Neural progenitor cell (in vitro differentiated cells): ENCODE measurements at places on chromosomes 7 and 10. TPM values are rescaled to one million over a fixed set of nuclear protein-coding genes. Genes with fewer than 3 reads are reported as not detected.

Gene HOXA1
- not detected in 2 replicates for total RNA-seq

Gene TMEM60
- total RNA-seq: 36.8 and 42.8 TPM in 2 replicates

DNA sequence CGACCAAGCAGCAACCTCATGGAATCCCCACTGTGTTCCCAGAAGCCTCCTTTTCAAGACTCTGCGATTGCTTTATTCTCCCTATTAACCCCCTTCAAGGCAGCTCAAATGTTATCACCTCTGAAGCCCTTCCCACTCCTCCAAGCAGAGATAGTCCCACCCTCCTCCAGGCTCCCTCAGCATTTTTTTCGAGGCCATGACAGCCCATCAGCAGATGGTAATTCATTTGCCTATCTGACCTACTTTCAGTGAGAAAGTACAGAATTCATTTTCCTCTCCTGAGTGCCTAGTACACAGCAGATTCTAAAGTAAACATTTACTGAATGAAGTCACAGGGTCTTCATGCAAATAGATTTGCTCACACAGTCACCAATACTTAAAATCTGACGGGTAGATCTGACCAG is 47.8 kb downstream of the HERPUD2 start:
- H3K27ac ChIP-seq: peak overlapping the region; percentile 61
- peaks cover 41% of the 10 kb centered on the region for H3K4me1 ChIP-seq
- peaks cover 3% of the 10 kb centered on the region for H3K36me3 ChIP-seq
- peak overlapping the region; percentile 35 for H3K4me3 ChIP-seq
- no peaks in the 10 kb centered on the region for H3K27me3 ChIP-seq

GRCh38 chr10:91197127-91197526 is 23.3 kb upstream of the PCGF5 start:
- H3K27me3 ChIP-seq: no peaks in the 10 kb centered on the region
- no peaks in the 10 kb centered on the region for H3K36me3 ChIP-seq
- no peak overlapping the region for H3K27ac ChIP-seq

DNA sequence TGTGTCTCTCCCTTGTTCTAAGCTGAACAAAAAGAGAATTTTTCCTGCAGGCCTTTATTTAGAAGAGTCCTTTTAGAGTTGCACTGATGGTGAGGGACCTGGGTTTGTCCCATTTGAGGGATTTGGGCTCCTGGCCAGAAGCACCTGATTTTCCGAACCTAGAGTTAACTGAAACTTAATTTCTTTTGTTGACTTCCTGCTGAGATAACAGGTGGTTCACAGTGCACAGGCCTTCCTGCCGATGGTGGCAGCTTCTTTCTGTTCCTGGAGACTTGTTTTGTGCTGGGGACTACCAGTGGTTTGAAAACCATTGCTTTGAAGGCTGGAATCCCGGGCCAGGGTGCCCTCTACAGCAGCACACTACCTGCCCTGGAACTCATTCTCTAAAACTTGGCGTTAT is 99.2 kb downstream of the SUGCT start:
- H3K4me3 ChIP-seq: no peak overlapping the region
- no peaks in the 10 kb centered on the region for H3K4me1 ChIP-seq
- H3K27me3 ChIP-seq: no peaks in the 10 kb centered on the region
- no peaks in the 10 kb centered on the region for H3K36me3 ChIP-seq
- DNase-seq: no peak
- H3K27ac ChIP-seq: no peak overlapping the region

DNA sequence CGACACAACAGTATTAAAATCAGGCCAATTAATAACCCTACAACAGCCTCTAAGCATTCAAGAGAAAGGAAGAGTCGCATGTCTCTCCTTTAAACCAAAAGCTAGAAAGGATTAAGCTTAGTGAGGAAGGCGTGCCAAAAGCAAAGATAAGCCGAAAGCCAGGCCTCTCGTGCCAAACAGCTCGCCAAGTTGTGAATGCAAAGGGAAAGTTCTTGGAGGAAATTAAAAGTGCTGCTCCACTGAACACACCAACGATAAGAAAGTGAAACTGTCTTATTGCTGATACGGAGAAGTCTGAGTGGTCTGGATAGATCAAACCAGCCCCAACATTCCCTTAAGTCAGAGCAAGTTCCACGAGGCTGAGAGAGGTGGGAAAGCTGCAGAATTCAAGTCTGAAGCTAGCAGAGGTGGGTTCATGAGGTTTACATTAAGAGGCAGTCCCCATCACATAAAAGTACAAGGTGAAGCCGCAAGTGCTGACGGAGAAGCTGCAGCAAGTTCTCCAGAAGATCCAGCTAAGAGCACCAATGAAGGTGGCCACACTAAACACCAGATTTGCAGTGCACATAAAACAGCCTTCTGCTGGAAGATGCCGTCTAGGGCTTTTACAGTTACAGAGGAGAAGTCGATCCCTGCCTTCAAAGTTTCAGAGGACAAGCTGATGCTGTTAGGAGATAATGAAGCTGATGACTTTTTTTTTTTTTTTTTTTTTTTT is 194.8 kb downstream of the MAD1L1 start:
- peaks cover 15% of the 10 kb centered on the region for H3K4me1 ChIP-seq
- peak overlapping the region; percentile 15 for H3K27ac ChIP-seq
- H3K4me3 ChIP-seq: no peak overlapping the region

Gene AKR1D1
- total RNA-seq: 0.28 TPM in 1 of 2 replicates, not detected in the other

DNA sequence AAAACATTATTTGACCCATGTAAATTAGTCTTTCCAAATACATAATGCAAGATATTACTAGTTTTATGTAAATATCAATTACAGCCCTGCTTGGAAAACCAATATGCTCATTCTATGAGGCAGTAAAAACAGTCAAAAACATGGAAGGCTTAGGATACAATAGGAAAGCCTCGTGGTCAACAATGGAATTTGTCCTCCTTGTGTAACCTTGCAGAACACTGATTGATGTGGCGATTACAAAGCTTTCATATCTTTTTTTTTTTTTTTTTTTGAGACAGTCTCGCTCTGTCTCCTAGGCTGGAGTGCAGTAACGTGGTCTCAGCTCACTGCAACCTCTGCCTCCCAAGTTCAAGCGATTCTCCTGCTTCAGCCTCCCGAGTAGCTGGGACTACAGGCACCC is 157.3 kb upstream of the BET1 start:
- no peak overlapping the region for H3K27ac ChIP-seq
- no peaks in the 10 kb centered on the region for H3K4me1 ChIP-seq
- no peak for DNase-seq
- H3K36me3 ChIP-seq: no peaks in the 10 kb centered on the region
- no peak overlapping the region for H3K4me3 ChIP-seq
- H3K27me3 ChIP-seq: no peaks in the 10 kb centered on the region

DNA sequence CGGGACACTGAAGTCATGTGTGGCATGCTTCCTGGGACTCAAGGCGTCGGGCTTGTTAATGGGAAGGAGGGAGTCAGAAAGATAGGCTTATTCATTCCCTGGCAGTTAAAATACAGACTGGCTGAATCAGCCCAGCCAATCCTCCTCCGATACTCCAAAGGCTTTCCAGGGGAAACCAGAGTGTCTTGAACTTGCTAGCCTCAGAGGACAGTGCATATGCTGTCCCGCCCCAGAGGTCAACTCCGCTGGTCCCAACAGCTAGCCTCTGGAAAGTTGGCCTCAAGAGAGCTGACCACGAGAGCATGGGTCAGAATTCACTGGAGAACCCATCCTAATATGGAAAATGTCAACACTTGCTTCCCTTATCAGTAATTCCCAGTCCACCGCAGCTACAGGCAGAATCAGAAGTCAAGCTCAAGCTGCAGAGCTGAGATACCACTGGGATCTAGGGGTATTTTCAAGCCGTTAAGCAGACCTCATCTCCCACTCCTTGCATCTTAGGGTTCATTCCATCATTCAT is 43.0 kb downstream of the ELMO1 start:
- no peak overlapping the region for H3K4me3 ChIP-seq
- no peak overlapping the region for H3K27ac ChIP-seq
- H3K36me3 ChIP-seq: no peaks in the 10 kb centered on the region
- no peaks in the 10 kb centered on the region for H3K27me3 ChIP-seq
- DNase-seq: no peak

GRCh38 chr7:108358553-108358952 is 97.7 kb downstream of the NRCAM start:
- H3K4me1 ChIP-seq: no peaks in the 10 kb centered on the region
- no peak overlapping the region for H3K27ac ChIP-seq
- H3K36me3 ChIP-seq: no peaks in the 10 kb centered on the region
- H3K27me3 ChIP-seq: no peaks in the 10 kb centered on the region
- DNase-seq: no peak

Gene LRMDA
- 5.2 TPM in 1 of 2 replicates, not detected in the other for total RNA-seq

DNA sequence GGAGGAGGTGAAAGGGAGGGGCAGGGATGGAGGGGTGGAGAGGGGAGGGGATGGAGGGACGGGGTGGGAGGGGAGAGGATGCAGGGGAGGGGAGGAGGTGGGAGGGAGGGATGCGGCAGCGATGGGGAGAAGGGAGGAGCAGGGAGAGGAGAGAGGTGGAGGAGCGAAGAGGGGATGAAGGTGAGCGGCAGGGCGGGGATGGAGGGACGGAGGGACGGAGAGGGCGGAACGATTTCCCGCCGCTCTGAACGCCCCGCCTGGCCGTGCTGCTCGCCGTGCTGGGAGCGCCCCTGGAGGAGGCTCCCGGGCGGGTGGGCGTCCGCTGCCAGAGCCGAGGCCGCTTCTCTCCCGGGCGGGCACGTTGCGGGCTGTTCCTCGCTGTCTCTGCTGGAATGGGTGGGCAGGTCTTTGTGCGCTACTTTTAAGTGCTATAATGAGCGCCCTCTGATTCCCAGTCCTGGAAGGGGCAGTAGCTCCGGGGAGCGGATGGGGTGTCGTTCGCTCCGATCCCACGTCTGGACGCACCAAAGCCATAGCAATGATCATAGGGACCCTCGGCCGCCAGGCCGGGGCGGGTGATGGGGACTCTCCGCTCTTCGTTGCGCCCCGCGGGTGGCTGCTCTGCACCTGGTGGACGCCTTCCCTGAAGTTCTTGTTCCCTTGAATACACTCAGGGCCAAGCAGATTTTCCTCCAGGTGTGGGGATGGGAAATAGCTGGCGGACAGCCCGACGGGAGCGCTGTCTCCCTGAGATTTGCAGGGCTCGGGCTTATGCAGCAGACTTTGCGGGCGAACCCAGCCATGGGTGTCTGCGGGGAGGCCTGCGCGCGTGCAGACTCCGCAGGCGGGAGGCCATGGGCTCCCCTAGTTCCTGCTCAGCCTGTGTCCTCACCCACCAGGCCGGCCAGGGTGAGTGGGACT is 81.1 kb upstream of the CPXM2 start:
- H3K27ac ChIP-seq: no peak overlapping the region
- peaks cover 76% of the 10 kb centered on the region for H3K27me3 ChIP-seq
- H3K4me1 ChIP-seq: peaks cover 5% of the 10 kb centered on the region
- H3K36me3 ChIP-seq: no peaks in the 10 kb centered on the region
- peak overlapping the region; percentile 45 for H3K4me3 ChIP-seq
- peak; percentile 80 for DNase-seq

Gene MUC3A
- 0.15 and 0.80 TPM in 2 replicates for total RNA-seq

Gene PAPSS2
- 4.0 and 6.0 TPM in 2 replicates for total RNA-seq

DNA sequence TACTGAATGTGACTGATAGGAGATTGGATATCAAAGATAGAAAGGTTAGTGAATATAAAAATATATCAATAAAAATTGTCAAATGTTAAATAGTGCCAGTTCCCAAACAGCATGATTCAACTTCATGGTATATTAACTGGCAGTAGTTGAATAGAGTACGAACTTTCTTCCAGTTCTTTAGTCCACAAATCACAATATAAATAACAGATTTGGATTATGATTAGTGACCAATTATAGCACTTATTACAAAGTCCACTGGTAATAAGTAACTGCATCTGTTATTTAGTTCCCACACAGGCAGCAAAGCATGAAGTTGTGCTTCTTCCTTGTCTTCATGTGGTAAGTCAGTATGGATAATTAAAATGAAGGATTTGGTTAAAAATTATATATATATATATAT is 243.0 kb upstream of the VWC2 start:
- no peaks in the 10 kb centered on the region for H3K36me3 ChIP-seq
- no peak for DNase-seq
- no peaks in the 10 kb centered on the region for H3K4me1 ChIP-seq
- H3K27ac ChIP-seq: no peak overlapping the region

GRCh38 chr7:72222136-72222535 is 190.0 kb downstream of the CALN1 start:
- H3K27me3 ChIP-seq: no peaks in the 10 kb centered on the region
- DNase-seq: no peak
- no peaks in the 10 kb centered on the region for H3K4me1 ChIP-seq
- no peaks in the 10 kb centered on the region for H3K36me3 ChIP-seq

Gene ICA1
- 5.8 and 13.1 TPM in 2 replicates for total RNA-seq

GRCh38 chr7:134547397-134548054 is 1.4 kb upstream of the AKR1B15 start:
- peaks cover 20% of the 10 kb centered on the region for H3K4me1 ChIP-seq
- H3K27me3 ChIP-seq: no peaks in the 10 kb centered on the region
- H3K36me3 ChIP-seq: no peaks in the 10 kb centered on the region
- H3K27ac ChIP-seq: peak overlapping the region; percentile 77
- peak overlapping the region; percentile 54 for H3K4me3 ChIP-seq

- H3K4me1 ChIP-seq: no peaks in the 10 kb centered on the region
- no peaks in the 10 kb centered on the region for H3K36me3 ChIP-seq
- DNase-seq: no peak
- H3K4me3 ChIP-seq: no peak overlapping the region
- no peak overlapping the region for H3K27ac ChIP-seq
- H3K27me3 ChIP-seq: no peaks in the 10 kb centered on the region
These were observed 17.6 kb downstream of the SLC26A4 start for GRCh38 chr7:107678110-107678753.

Gene MICU1
- total RNA-seq: 47.0 and 79.8 TPM in 2 replicates

GRCh38 chr10:78366663-78367411 is 333.2 kb downstream of the RPS24 start:
- no peaks in the 10 kb centered on the region for H3K27me3 ChIP-seq
- no peak overlapping the region for H3K4me3 ChIP-seq
- H3K4me1 ChIP-seq: peaks cover 27% of the 10 kb centered on the region
- H3K27ac ChIP-seq: no peak overlapping the region
- DNase-seq: no peak

Gene CUBN
- total RNA-seq: 1.5 and 2.2 TPM in 2 replicates

Gene HPSE2
- total RNA-seq: 3.4 and 4.3 TPM in 2 replicates

DNA sequence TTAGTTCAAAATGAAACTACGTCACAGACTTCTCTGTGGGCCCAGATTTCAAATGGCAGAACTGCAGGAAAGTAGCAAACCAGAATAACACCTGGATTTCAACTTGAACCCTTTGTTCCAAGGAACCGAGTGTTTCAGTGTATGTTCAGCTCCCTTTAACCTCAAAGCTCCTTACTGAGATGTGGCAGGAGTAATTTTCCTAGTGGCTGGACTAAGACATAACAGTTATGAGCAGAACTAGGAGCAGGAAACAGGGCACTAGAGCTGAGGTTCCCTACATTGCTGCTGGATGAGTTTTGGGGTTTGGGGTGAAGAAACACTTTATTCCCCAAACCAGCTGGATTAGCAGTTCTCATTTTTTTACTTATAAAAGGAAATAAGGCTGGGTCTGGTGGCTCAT is 50.1 kb downstream of the NSUN6 start:
- no peak overlapping the region for H3K4me3 ChIP-seq
- H3K36me3 ChIP-seq: no peaks in the 10 kb centered on the region
- no peaks in the 10 kb centered on the region for H3K27me3 ChIP-seq
- no peak overlapping the region for H3K27ac ChIP-seq
- H3K4me1 ChIP-seq: no peaks in the 10 kb centered on the region
- DNase-seq: no peak
